Fibroblast of pulmonary artery (primary cell): ENCODE measurements at places on chromosomes 2 and 18.

- no peak for DNase-seq
Observed at GRCh38 chr2:221552291-221552690, 19.8 kb downstream of the EPHA4 start.

DNA sequence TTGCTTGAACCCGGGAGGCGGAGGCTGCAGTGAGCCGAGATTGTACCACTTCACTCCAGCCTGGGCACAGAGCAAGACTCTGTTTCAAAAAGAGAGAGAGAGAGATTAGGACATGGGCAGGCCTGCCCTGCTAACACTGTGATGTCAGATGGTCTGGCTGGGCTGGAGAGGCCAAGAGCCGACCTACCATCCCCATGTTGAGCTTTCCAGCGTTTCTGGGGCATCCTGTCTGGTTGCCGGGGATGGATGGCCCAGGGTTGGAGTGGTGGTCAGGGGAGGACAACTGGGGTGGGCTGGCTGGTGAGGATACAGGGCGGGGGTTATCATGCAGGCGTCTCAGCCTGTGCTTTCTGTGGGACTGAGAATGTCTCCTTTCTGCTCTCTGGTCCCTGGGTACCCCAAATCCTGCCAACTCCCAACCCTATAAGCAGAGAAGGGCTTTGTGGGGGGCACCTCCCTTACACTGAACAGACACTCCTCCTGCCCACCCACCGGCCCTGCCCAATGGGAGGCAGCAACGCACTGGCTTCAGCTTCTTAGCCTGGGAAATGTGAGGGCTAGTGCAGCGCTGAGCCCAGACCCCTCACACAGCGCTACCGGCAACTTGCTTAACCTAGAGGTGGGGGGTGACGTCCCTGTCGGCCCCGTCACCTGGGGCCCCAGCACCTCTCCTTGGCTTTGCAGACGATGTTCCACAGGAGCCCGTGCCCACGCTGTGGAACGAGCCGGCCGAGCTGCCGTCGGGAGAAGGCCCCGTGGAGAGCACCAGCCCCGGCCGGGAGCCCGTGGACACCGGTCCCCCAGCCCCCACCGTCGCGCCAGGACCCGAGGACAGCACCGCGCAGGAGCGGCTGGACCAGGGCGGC is 5.4 kb downstream of the SNORC start:
- DNase-seq: no peak

- DNase-seq: peak; percentile 79
Observed at GRCh38 chr18:58581265-58581664, 47.6 kb downstream of the ALPK2 start.

GRCh38 chr2:197800091-197800490 is 4.3 kb upstream of the PLCL1 start:
- no peak for DNase-seq

- no peak for DNase-seq
Observed at GRCh38 chr2:86648681-86649080, 25.0 kb upstream of the RNF103 start.

GRCh38 chr18:10923551-10924070 is 225.8 kb downstream of the PIEZO2 start:
- DNase-seq: no peak

DNA sequence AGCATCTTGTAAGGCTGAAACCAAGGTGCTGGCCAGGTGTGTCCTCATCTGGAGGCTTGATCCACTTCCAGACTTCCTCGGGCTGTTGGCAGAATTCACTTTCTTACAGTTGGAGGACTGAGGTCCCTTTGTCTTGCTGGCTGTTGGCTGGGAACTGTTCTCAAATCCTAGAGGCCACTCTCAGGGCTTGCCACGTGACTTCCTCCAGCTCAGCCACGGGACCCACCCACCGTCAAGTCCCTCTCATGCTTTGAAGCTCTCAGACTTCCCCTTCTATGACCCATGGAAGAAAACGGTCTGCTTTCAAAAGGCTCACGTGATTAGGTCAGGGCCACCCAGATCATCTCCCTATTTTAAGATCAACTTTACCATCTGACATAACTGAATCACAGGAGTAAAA is 77.1 kb downstream of the SMAD4 start:
- no peak for DNase-seq

GRCh38 chr2:168060986-168061750 is 186.2 kb downstream of the STK39 start:
- peak; percentile 66 for DNase-seq

- DNase-seq: no peak
Observed at GRCh38 chr2:216904974-216905373, 45.1 kb upstream of the TNP1 start.

DNA sequence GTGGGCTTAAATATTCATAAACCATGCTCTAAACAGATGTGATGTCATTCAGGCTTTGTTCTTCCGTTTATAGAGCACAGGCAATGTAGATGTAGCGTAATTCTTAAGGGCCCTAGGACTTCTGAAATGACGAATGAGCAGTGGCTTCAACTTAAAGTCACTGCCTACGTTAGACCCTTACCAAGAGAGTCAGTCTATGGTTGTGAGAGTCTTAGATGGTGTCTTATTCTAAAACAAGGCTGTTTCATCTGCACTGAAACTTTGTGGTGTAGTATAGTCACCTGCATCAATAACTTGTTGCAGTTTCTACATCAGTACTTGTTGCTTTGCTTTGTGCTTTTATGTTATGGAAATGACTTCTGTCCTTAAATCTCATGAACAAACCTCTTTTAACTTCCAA is 56.0 kb downstream of the PIK3C3 start:
- no peak for DNase-seq

- peak; percentile 36 for DNase-seq
Observed at GRCh38 chr2:182716650-182716979, 558 bp downstream of the DNAJC10 start.

DNA sequence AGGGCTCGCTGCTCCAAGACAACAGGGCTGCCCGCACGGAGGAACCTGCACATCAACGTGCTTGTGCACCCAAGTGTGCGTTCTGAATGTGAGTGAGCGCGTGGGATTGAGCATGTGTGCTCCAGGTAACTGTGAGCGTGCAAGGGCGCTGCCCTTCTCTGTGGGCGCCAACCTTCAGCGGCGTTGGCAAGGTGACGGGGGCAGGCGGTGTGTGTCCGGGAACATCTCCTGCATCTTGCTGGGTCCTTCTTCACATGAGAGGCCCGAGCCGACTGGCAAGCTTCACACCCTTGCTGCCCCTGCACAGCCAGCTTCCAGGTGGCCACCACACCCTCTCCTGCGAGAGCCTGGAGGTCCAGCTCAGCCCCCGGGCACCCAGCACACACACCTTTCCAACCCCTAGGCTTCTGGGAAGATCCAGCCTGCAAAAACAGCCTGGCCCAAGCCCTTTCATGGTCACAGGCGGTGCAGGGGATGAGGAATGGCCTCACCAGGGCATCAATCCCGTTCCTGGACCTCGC is 220.9 kb downstream of the HDAC4 start:
- no peak for DNase-seq

DNA sequence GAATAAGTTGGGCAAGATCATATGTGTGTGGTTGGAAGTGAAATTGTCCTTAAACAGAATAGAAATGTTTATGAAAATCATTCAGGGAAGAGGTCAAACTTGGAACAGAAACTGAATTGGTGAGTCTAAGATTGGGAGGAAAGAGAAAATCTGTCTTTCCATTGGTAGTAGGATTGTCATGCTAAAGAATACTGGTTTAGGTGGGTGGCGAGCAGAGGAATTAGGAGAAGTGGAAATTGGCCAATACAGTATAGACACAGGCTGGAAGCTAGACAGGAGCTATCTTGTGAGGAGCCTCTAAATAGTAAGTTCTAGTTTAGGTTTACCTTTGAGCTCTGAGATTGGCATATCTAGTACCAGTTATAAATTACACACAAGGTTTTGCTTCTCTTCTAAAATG is 80.9 kb upstream of the KYNU start:
- DNase-seq: no peak
